ENCODE measurements at places on chromosomes 4 and X.

- DNase-seq = no peak
Observed at GRCh38 chr4:63901304-63901703, 507.9 kb downstream of the TECRL start.

GRCh38 chr4:187128222-187128621 lies 404.6 kb upstream of the FAT1 start:
- no peak for DNase-seq

GRCh38 chrX:31154946-31155345 lies 83.1 kb upstream of the FTHL17 start:
- DNase-seq = no peak

- no peak for DNase-seq
Observed at GRCh38 chr4:97432551-97432950, 710.7 kb downstream of the STPG2 start.

DNA sequence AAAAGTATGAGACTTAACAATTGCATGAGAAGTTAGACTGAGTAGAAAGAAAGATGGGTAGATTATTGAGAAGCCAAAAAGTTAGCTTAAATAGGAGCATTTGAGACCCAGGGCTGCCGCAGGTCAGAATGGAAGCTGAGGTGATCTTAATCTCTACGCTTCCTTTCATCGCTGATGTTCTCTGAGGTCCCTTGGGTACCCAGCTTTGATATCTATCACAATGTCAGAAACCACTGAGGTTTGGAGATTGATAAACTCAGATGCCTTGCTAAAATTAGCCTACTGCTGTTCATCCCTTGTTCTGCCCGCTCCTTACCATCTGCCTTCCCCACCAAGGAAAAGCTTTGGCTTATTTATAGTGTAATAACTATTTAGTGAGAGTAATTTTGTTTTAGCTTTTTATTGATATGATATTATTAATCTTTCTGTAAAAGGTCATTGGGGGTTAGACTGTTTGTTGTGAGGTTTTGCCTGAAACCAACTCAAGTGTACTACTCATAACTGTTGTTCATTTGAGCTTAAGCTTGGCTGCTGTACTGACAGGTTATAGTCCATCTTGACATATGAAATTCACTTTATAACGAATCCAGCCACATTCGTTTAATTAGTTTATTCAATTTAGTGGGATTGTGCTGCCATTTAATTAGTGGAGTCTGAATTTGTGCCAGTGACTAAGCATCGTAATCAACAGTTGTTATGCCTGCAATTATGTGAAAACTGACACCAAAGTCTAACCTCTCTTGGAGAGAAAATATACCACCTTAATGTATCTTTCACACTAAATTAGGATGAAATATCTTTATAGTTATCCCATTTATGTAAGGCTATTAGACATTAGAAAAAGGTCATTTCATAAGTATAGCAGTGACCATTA lies 15.1 kb downstream of the MCUB start:
- DNase-seq = no peak

GRCh38 chr4:103753868-103754653 lies 34.3 kb upstream of the TACR3 start:
- DNase-seq = no peak

- no peak for DNase-seq
Observed at GRCh38 chr4:15291122-15291521, 136.7 kb upstream of the C1QTNF7 start.

DNA sequence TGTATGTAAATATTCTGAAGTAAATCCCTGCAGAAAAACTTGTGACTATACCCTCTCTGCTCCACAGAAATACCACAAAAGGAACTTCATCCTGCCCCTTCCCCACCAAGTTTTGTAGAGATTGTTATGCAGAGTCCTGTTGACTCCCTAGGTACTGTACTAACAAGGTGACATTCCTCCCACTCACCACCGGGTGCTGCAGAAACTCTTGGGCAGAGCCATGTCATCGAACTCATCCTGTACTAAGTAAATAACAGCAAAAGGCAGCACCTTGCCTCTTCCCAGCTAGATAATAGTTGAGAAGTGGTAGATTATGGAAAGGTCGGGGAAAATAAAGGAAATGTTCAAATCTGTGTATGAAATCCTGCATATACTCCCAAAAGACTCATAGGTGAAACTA lies 233.3 kb downstream of the STPG2 start:
- DNase-seq = no peak

DNA sequence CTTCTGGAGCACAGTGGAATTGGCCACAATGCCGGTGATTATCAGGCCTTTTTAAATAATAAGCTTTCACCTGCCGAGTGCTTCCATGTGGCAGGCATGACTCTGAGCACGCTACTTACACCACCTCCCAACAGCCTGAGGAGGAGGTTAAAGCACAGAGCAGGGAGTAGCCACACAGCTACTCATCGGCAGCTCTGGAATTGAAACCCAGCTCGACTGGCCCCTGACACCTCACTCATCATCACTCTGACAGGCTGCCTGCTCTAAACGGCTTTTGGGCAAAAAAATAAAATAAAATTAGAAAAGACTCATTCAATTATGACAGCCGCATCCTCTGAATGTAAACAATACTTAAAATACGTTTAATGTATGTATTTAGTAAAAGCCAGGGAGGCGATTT lies 326.4 kb upstream of the NOCT start:
- DNase-seq = no peak

GRCh38 chr4:79495447-79495846 lies 87.4 kb upstream of the GK2 start:
- no peak for DNase-seq

DNA sequence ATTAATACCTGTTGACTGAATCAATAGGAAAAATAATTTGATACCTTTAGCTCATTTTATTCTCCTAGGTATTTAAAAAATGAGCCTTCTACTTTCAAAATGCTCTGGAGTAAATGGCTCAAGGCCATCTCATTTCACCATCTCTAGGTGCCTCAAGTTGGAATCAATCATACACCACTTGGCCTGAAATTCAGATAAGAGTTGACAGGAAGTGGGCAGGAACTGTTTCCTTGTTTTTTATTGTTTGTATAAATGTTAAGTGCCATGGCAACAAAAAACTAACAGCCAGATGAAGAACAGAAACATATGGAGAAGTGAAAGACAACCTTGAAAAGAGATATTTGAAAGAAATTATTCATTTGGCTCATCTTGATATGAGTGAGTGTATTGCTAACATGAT lies 12.4 kb downstream of the LIMCH1 start:
- no peak for DNase-seq

DNA sequence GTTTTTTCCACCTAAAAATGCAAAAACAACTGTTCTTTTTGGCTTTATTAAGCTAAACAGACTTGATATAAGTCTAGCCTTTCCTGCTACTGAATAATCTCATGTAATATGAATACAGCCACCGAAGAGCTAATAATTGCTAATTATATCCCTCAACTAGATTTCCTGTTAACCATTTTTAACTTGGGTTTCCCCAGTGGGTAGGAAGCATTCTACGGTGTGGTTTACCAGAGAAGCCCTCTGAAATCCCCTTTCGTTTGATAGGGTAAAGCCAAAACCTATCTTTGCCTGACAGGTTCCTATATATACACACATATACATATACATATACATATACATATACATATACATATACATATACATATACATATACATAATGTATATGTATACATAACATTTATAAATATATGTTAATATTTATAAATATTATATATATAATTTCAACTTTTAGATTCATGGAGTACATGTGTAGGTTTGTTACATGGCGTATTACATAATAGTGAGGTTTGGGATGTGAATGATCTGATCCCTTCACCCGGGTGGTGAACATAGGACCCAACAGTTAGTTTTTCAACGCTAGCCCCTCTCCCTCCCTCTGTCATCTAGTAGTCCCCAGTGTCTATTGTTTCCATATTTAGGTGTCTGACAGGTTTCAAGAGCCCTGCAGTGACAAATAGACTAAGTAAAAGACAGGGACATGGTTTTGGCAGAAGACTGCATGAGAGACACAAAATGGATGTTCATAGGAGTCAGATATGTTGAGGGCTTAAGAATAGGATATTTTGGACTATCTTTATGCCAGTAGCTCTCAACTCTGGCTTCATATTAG lies 62.4 kb downstream of the ATXN3L start:
- no peak for DNase-seq

- DNase-seq = no peak
Observed at GRCh38 chrX:46648660-46649059, 75.1 kb downstream of the CHST7 start.

- DNase-seq = no peak
Observed at GRCh38 chr4:54197926-54198325, 31.2 kb upstream of the PDGFRA start.

GRCh38 chr4:124931050-124931449 lies 218.5 kb upstream of the ANKRD50 start:
- DNase-seq = no peak

All from aorta (tissue), 5 donors.